ENCODE measurements at places on chromosomes 6 and 20.

DNA sequence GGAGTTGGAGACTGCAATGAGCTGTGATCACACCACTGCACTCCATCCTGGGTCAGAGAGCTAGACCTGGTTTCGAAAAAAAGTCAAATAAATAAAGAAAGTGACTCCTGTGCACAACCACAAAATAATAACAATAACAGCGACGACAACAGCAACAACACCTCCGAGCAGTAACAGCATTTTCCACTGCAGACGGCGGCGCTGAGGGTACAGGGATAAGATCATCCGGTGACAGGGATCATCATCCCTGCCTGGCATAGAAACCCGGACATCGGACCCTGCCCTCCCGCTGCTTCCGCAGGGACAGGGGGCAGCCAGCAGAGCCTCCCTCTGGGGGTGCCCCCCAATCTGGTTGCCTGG is 11.5 kb downstream of the SRXN1 start:
- DNase-seq, result no peak

- DNase-seq, result no peak
These were observed 19.8 kb downstream of the ERGIC3 start for GRCh38 chr20:35561671-35562070.

GRCh38 chr6:163841326-163841725 is 426.8 kb downstream of the QKI start:
- DNase-seq, result no peak

GRCh38 chr6:129455126-129455769 is 254.7 kb downstream of the ARHGAP18 start:
- no peak for DNase-seq

- DNase-seq, result no peak
These were observed 7.6 kb downstream of the RIPOR2 start for GRCh38 chr6:24927985-24928745.

GRCh38 chr6:142313284-142313683 is 11.5 kb downstream of the ADGRG6 start:
- DNase-seq, result no peak

GRCh38 chr6:33168284-33168601 is 24.0 kb downstream of the COL11A2 start:
- no peak for DNase-seq

- no peak for DNase-seq
These were observed 143.5 kb downstream of the ANKRD60 start for GRCh38 chr20:58084966-58085365.

- no peak for DNase-seq
These were observed 657.2 kb downstream of the DHX35 start for GRCh38 chr20:39619271-39619785.

DNA sequence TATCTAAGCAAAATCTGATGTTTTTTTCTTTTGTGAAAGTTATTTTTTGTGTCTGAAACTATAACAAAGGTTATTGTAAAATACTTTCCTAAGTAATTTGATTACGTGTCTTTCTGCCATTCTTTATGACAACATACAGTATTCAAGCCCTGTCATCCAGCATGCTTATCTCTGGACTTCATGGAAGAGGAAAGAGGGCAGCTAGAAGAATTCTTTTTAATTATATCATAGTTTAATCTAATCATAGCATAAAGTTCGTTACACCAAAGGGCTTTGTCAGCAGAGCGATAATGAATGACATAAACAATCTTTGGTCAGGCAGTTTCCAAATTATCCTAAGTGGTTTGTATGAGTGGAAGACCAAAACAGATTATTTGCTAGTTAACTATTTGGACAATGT is 3.5 kb downstream of the ENPP3 start:
- no peak for DNase-seq

- no peak for DNase-seq
These were observed 152.4 kb downstream of the SASH1 start for GRCh38 chr6:148495029-148495428.
